Mesendoderm (in vitro differentiated cells): ENCODE measurements at places on chromosomes 3 and 15.
A peak's percentile ranks its signal among the peaks of the same experiment; 100 is the strongest.

DNA sequence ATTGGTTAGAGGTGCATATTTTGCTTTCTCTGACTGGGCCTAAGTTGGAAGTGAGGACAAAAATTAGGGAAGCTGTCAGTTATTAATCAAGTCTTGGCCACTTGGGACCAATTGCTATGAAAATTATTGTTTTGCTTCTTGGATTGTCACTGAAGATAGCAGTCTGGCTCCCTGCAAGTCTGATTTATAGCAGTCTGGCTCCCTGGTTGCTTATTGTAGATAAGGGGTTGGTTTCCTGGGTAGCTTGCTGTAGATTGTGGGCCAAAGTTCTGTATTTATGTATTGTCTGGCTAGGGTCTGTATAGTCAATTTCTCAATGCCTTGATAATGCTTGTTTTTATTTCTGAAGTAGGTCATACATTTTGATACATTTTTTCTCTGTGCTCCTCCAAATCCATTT lies 13.3 kb upstream of the DRD3 start:
- no peak for DNase-seq

- DNase-seq: no peak
These were observed 84.1 kb downstream of the ATG7 start for GRCh38 chr3:11356269-11356668.

DNA sequence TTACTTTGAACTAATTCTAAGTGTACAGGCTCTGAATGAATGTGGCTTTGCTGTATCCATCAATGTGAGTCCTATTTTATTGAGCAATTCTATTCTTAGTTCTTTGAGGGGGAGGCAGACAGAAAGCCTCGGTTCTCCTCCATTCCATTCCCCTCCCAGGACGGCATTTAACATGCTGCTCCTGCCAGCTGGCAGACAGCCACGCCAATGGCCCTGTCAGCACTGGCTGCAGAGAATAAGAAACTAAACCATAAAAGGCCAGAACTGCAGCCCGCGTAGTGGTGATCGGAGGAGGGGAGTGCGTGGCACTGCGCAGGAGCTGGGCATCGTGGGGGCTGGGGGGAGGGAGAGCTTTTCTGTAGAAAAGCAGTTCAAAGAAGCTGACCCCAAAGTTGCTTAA lies 76.0 kb upstream of the HACD2 start:
- DNase-seq: no peak

- DNase-seq: no peak
These were observed 23.3 kb downstream of the IL1RAP start for GRCh38 chr3:190537146-190537545.

GRCh38 chr3:5319454-5319853 lies 131.9 kb downstream of the EDEM1 start:
- no peak for DNase-seq

DNA sequence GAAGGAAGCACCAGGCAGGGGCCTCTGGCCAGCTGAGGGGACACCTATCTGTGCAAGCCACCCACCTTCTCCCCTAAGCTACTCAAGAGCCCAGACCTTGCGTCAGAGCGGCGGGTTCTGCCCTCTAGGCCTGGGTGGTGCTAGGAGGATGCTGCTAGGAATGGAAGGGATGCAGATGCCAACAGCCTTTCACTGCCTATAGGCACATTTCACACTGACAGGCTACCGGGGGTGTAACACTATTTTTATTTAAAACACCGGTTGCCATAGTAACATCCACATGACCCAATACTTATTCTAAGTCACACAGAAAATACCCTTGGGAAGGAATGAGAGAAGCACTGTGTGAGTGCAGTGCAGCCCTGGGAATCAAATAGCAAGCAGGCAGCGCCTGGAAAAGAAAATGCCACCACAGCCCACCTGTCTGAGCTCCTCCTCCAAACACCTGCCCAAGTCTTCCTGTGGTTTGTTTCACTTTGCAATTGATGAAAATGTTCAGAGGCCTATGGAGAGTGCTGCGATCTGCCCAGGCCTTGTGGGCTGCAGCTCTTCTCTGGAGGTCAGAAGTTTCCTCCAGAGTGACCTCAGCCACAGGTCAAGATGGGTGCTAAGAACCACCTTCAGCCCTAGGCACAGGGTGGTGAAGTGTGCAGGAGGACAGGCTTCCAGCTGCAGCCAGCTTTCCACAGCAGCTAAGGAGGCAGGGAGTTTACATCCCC lies 113.5 kb upstream of the TOPAZ1 start:
- peak; percentile 40 for DNase-seq

DNA sequence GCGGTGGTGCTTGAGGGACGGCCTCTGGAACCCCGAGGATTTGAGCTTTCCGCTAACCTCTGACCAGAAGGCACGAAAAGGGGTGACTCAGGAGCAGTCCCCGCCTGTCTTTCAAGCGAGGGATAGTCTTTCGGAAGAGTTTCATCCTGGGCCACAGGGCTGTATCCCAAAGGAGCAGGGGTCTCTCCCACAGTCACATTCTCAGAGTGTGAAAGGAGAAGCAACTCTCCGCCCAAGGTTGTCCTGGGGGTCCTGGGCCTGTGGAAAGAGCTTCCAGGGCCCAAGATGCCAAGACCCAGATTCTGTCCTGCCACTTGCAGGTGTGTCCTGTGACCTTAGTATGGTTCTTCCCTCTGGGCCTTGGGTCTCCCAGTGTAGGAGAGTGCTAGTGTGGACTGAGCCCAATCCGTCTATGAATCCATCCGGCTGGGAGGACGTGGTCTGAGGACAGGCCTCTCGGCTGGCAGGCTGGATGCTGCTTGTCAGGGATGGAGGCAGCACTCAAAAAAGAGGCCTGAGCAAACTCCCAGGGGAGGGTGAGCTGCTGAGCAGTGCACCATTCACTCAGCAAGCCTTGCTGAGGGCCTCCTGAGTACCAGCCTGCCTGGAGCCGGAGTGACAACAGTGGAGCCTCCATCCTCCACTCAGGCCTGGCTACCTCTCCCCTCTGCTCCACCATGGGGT lies 1.6 kb upstream of the DUSP7 start:
- no peak for DNase-seq
